ENCODE measurements at places on chromosomes 4 and X. TPM values are rescaled to one million over a fixed set of nuclear protein-coding genes. Genes with fewer than 3 reads are reported as not detected.

DNA sequence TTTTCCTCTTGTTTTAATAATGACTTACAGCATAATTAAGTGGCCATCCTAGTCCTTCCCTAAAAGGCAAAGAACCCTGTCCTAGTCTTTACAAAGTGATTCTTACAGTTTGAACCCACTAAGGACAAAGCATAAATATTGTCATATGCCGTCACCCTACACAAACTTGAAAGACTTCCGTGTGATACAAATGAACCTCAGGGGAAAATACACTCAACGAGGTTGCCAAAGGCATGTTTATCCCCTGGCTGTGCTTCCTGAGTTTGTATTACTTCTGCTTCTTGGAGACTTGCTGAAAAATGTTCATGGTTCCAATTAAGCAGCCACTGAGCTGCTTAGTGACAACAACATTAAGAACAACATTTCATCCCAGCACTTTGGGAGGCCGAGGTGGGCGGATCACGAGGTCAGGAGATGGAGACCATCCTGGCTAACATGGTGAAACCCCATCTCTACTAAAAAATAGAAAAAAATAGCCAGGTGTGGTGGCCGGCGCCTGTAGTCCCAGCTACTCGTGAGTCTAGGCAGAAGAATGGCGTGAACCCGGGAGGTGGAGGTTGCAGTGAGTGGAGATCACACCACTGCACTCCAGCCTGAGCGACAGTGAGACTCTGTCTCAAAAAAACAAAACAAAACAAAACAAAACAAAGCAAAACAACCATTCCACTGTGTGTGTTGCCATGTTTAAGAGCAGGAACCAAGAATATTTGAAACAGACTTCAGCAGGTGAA, 16.2 kb downstream of the RASSF6 start:
- DNase-seq, result peak; percentile 71

GRCh38 chrX:25600776-25601175, 537.4 kb upstream of the MAGEB18 start:
- DNase-seq, result no peak

- DNase-seq, result no peak
Measured at GRCh38 chr4:105106426-105106825, 40.2 kb upstream of the TET2 start.

GRCh38 chr4:108107101-108107500, 61.6 kb downstream of the LEF1 start:
- no peak for DNase-seq

- DNase-seq, result peak; percentile 93
Measured at GRCh38 chrX:70433848-70434351, 10.7 kb upstream of the DLG3 start.

DNA sequence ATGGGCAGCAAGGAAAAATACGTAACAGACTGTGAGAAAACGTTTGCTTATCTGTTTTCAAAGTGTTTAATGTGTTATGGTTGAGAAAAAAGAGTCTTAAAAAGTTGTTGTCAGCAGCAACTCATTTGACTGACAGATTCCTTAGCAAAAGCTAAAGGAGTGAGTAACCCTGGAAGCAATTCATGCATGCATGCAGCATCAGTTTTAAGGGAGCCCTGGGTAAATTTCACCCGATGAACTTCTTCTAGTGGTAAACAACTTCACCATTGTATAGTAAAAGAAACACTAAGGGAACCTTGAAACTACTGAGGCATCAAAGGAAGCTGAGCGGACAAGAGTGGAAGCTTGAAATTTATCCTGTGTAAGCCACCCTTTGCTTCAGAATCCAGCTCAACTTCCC, 583.2 kb upstream of the INTU start:
- DNase-seq, result no peak

DNA sequence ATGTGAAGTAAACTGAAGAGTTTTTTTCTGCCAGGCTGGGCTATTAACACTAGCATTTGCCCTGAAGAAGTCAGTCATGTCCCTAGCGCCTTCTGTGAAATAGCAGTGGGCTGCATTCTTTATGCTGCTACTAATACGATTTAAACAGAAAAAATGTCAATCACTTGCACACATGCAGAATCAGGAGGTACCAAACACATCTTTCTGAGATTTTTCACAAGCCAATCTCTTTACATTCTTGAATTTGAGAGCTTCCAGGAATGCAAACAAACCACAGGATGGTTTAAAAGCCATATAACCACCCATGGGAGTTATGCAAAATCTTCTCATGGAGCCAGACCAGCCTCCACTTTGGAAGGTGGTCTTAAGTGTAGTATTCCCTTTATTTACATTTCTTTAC, 220.1 kb downstream of the IQCM start:
- no peak for DNase-seq

GRCh38 chr4:156738766-156739165, 232.8 kb downstream of the PDGFC start:
- DNase-seq, result no peak

Gene CXorf51A
- total RNA-seq, result not detected

DNA sequence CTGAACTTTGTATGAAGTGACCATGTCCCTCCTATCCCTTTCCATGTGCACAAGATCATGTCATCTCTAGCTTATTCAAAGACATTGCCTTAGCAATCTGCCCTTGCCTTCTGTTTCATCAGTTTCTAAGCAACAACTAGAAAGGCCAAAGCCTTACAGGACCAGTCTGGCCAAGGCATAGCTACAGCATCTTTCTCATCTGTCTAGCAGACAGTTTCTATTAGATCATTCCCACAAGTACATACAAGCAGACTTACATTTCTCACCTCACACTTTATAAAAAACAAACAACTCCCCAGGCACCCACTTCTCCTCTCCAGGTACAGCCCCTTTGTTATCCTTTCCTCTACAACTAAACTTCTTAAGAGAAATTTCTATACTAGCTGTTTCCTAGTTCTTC, 188.7 kb upstream of the AADAT start:
- no peak for DNase-seq

DNA sequence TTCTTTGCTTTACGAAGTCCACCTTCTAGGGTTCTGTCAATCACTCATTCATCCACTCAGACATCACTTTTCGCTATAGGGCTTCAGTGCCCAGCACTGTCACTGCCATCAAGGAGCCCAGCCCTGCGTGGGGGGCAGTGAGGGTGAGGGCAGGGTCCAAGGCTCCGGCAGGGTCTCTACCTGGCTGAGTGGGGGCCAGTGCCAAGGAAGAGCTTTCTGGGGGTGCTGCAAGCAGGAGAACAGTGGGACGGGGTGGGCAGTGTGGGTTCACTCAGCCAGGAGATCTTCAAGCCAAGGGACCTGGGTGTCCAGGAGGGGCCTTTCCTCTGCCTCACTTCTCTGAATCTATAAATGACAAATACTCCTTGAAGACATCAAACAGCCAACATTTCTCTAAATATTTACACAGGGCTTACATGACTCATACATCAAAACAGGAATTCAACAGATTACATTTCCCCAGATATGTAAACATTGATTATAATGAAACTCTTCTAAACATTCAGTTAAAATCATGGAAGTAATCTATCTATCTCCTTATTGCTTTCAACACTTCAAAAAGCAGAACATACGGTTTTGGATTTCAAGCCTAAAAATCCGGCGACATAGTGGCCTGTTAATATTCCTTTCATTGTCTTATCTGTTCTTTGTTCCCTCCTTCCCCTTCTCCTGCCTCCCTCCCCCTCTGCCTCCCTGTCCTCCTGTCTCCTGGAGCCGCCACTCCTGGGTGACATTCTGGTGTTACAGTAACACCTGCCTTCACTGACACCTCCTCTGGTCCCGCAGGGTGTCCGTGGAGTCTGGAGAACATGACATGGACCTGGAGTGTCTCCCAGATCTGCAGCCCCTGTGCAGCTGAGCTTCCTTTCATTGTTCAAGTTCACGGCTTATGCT, 94.4 kb upstream of the ADRA2C start:
- no peak for DNase-seq

DNA sequence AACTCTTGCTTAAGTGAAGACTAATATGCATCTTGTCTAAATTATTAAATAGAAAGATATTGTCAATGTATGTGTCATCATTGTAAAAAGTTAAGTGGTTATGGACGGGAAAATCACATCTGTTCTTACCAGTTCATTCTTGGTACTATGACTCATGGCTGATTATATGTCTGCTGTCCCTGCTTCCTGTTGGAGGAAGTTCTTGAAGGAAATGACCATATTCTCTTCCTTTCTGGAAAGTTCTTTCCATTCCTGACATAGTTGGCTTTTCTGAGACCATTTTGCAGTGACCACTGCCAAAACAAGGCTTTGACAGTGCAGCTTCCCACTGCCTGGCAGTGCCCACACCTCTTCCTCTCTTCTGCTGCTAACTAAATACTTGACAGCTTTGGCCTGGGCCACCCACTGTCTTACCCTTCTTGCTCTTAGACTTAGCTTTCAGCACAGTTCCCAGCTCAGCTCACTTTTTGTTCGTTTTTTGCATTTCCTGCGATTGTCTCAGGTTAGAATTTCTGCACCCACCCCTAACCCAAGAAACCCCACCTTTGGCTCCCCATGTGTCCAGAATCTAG, 13.2 kb upstream of the CLDN24 start:
- DNase-seq, result peak; percentile 23

- DNase-seq, result no peak
Measured at GRCh38 chr4:13547485-13548041, 3.3 kb upstream of the NKX3-2 start.
